ENCODE measurements at places on chromosomes 1 and 21.

DNA sequence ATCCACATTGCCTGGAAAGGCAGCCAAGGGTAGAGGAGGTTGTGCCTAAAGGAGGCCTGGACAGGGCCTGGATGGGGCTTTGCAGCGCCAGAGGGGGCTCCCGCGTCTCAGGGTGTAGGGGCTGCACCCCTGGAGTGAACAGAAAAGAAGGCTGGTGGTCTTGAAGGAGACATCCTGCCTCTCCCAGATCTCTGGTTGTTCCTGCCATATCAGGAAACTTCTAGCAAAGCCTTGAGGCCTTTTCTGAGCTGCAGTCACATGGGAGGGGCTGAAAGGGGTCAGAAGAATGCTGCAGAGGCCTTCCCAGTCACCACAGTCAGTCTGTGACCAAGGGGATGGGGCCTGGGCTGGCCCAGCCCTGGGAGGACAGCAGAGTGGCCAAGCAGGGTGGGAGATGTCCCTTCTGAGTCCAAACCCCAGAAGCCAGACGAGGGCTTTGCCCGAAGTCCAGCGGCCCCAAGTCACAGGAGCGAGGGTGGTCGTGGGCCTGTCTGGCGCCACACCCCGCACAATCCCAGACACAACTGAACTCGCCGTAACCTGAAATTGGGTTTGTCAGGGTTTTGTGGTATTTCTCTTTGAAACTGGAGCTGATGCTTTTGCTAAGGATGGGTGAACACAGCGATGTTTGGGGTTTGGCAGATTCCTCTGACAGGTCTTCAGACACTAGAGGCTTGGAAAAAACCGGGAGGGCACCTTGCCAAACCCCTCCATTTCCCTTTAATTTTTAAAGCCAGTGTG lies 29.6 kb downstream of the SIM2 start:
- DNase-seq: no peak

GRCh38 chr1:204592246-204592948 lies 76.2 kb downstream of the MDM4 start:
- DNase-seq: no peak

DNA sequence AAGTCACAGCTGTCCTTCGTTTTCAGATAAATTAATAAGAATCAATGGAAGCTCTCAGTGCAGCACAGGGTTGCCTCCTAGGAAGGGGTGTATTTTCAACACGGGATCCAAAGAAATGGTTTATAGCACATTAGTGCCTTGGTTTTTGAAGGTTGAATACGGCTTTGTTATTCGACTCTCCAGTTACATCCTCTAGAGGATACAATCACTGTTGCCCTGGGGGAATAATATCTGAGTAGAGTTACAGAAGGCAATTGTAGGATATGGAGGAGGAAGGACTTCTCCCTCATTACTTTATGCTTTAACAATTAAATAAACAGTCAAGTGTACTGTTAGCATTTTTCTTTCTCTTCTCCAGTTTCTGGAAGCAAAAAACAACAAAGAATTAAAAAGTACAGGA lies 14.3 kb upstream of the ZNF326 start:
- no peak for DNase-seq

GRCh38 chr1:110896090-110896489 lies 23.1 kb downstream of the CD53 start:
- no peak for DNase-seq

DNA sequence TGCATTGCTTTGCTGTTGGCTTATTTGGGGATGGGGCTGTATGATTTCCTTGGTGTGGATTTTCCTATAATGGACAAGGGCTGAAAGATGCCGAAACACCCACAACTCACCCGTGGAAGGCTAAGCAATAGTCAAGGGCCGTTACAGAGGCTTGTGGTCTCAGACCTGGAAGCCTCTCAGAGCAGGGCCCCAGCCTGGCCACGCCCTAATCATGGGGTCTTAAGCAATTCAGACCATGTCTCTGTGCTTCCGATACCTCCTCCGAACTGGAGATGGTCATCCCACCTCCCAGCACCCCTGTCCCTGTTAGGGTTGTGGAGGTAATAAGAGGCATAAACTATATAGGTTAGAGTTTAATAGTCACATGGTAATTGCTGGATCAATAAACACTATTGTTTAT lies 3.4 kb downstream of the ABCG1 start:
- DNase-seq: no peak

GRCh38 chr1:223089250-223089649 lies 53.8 kb downstream of the TLR5 start:
- DNase-seq: no peak

- DNase-seq: no peak
These were observed 52.6 kb downstream of the PCNX2 start for GRCh38 chr1:233242827-233243483.

DNA sequence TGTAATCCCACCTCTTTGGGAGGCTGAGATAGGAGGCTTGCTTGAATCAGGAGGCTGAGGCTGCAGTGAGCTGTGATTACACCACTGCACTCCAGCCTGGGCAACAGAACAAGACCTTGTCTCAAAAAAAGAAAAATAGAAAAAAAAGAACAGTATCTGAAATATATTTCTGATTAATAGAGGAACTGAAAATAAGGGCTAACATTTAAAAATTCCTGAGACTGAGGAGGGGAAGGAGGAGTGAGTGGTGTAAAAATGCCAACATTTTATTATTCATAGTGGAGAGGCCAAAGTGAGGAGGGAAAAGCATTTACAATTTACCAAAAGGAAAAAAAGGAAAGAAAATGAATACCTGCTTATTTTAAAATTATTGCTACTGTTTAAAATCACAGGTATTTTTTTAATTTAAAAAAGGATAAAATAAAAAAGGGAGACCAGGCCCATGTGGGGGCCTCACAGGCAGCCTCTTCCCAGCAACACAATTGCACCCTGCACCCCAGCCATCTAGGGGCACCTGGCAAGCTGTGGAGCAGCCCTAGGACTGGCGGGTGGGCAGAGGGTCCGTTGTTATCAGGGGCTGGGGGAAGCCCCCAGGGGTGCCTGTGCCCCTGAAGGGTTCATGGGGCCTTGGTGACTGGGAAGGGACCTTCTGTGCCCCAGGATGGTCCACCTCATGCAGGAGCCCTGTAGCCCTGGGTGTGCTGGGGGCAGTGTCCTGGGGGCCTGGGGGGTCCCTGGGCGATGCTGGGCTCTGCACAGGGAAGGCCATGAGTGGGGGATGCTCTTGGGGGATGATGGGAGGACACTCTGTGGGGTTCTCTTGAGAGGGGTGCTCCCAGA lies 34.8 kb upstream of the ADARB1 start:
- no peak for DNase-seq

DNA sequence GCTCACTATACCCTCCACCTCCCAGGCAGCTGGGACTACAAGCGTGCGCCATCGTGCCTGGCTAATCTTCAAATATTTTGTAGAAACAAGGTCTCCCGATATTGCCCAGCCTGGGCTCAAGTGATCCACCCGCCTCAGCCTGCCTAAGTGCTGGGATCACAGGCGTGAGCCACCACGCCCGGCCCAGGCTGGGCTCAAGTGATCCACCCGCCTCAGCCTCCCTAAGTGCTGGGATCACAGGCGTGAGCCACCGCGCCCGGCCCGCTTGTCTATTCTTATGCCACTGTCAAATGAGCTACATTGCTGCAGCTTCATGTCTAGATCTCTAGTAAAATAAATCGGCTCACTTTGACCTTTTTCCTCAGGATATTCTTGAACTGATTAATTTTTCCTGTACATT lies 107.7 kb upstream of the COL6A1 start:
- no peak for DNase-seq
